ENCODE measurements at places on chromosomes 3 and 15.

DNA sequence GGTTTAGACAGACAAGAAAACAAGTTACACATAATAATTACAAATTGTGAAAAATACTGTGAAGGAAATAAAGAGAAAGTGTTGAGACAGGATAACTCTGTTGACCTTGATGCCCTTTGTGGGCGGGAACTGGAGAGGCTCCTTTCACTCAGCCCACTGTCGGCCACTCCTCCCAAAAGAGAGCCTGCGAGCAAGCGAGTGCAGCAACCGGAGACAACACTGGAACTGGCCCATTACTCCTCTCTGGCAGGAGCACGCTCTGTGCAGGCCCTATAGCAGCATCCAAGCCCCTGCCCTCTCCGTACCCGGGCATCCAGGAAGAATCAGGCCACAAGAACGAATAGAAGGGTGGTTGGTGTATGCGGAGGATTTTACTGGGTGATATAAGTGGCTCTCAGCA, 16.2 kb upstream of the DUT start:
- DNase-seq = no peak

DNA sequence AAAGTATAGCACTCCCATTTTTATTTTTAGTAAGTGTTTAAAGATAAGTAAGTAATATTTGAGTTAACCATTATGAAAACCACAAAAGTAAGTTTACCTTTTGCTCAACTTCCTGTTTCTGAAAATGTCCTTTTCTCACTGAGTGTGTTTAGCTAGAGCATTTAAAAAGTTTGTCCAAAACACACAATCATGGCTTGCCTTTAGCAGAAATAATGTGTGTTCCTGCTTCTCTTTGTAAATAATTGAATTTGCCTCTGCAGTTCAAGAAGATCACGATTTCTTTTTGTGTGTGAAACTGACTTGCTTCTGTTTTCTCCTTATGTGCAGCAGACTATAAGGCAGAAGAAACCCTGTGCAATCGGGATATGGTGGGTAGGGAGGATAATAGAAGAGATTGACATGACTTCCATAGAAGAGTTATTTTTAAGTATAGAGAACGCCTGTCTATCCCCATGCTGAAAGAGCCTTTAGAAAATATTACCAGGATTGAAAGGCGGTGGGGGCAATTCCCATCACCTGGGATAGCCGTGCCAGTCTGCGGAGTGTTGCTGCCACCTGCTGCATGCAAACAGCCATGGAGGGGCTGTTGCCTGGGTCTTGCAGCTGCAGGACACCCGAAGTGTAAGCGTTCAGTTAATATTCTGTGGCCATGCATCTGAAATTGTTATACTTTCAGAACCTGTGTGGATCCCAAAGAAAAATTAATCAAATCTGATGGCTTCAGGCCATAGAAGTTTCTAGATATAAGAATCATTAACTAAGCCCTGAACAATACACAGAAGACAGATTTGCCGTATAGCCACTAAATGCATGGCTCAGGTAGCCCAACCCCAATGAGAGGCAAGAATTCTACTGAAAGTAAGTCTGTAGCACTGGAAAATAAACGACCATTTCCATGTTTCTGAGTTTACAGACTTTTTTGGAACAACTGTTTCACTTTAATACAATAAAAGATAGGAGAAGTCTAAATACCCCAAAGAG, 2.4 kb upstream of the CD96 start:
- DNase-seq = peak; percentile 73

DNA sequence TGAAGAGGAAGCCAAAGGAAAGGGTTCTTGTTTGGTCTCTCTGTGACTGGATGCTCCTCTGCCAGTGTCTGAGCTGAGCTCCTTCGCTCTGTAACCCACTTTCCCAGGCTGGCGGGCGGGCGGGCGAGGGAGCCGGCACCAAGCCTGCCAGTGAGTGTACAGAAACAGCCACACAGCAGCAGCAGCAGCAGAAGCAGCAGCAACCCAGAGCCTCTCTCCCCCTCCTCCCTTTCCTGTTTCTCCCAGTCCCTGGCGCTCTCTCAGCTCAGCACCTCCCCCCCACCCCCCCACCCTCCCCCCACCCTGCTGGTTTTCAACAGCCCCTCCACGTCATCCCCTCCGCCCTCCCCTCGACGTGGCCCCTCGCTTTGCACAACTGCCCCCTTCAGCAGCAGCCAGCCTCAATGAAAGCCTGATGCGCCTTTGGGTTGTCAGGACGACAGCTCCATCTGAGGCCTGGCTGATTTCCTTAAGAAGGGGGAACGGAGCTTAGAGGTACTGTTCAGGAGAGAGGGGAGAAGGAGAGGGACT, at the start of gene LSAMP:
LSAMP (minus strand) TSS at position 177 of the 531 bp plus-strand sequence.
- peak; percentile 7 for DNase-seq

DNA sequence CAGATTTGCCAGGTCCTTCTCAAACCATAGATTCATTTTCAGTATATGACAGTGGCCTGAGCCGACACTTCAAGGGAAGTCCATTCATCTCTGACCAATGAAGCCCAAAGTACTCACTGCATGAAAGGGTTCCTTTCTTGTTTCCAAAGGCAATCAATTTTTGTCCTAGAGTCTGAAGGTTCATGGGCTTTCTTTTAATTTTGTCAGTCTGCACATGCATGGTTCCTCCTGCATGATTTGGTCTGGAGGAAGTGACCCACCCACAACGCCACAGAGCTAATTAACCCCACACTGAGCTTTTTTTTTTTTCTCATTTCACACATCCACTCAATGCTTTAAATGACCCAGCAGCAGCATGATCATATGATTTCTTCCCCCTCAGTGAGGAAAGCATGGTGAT, 216.4 kb downstream of the TIGIT start:
- DNase-seq = no peak

DNA sequence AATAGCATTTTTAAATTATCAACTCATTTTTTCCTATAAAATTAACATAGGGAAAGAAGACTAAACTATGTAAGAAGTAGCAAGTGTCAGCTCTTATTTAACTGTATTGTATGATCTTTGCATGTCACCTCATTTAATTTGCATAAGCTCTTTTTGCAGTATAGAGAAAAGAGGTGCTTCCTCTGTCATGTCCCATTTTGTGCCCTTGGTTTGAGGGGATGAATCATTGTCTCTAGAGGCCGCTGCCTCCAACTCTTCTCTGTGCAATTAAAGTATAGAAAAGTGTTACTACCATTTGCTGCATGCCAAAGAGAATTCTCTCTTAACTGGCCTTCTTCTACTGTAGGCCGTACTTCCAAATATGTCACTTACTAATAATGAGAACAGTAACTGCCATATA, 93.4 kb downstream of the LRRC28 start:
- no peak for DNase-seq

DNA sequence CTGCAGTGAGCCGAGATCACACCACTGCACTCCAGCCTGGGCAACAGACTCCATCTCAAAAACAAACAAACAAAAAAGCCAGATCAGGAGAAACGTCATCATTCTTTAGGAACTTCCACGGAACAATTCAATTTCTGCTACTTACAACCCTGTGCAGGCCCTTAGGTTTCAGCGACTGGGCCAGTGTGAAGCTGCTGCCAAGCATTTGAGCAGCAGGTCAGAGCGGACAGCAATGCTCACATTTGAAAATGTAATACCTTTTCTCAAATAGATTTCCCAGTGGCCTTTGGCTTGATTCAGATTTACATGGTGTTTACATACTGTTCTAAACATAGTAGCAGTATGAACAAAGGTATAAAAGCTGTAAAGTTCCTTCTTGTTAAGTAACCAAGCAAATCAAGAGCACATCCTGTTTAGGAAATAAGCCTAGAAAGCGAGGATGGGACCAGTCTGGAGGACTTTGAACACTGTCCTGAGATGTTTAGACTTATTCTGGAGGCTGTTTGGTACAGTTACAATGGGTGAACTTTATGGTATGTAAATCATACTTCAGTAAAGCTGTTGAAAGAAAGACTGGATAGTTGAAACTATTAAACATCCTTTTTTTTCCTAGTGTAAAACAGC, 141.2 kb downstream of the HCN4 start:
- DNase-seq = no peak

DNA sequence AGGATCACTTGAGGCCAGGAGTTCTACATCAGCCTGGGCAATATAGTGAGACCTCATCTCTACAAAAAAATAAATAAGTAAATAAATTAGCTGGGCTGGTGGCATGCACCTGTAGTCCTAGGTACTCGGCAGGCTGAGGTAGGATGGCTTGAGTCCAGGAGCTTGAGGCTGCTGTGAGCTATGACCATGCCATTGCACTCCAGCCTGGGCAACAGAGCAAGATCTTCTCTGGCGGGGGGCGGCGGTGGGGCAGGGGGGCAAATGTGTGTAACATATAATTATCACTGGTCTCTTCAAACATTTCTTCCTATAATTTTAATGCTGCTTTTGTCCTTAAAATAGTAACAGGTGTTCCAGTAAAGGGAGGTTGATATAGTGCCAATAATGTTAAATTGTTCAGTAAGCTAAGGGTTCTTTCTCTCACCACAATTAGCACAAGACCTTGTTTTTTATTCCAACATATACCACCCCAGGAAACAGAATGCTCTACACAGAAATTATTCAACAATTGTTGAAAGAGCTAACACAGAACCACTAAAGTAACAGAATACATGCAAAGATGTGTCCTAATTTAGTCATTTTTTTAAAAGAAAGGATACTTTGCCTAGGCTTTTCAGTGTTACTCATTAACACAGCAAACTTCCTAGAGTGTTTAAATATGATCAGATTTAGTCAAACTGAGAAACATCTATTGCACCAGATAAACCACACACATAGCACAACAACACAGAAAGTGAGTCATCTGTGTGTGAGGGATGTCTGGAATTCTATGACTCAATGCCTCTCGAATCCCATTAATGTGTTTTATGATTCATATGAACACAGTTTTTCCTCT, 29.1 kb downstream of the ANKRD28 start:
- DNase-seq = peak; percentile 96
